ENCODE measurements at places on chromosomes 4 and X.

- DNase-seq: no peak
Observed at GRCh38 chrX:33336783-33337182, 125.4 kb upstream of the DMD start.

GRCh38 chr4:150328496-150328895 lies 250.3 kb downstream of the DCLK2 start:
- DNase-seq: no peak

DNA sequence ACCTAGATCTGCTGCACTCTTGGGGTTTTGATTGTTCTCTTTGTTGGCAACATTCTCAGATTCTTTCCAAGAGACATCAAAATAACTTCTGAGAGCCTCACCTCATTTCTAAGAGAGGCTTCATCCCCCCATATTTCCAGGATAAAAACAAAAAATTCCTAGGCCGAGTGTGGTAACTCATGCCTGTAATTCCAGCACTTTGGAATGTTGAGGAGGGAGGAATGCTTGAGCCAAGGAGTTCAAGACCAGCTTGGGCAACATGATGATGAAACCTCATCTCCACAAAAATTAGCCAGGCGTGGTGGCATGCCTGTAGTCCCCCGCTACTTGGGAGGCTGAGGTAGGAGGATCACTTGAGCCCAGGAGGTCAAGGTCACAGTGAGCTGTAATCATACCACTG lies 477.0 kb downstream of the INPP4B start:
- DNase-seq: no peak

GRCh38 chr4:174141876-174142275 lies 141.6 kb downstream of the FBXO8 start:
- no peak for DNase-seq

GRCh38 chrX:24204331-24204730 lies 54.8 kb downstream of the ZFX start:
- DNase-seq: no peak

GRCh38 chr4:100208964-100209363 lies 18.7 kb upstream of the DDIT4L start:
- no peak for DNase-seq

- DNase-seq: no peak
Observed at GRCh38 chr4:2258091-2259035, 3.5 kb downstream of the MXD4 start.

- no peak for DNase-seq
Observed at GRCh38 chr4:164345756-164346155, 408.2 kb upstream of the SMIM31 start.

GRCh38 chr4:159024266-159024665 lies 78.6 kb upstream of the RAPGEF2 start:
- no peak for DNase-seq

DNA sequence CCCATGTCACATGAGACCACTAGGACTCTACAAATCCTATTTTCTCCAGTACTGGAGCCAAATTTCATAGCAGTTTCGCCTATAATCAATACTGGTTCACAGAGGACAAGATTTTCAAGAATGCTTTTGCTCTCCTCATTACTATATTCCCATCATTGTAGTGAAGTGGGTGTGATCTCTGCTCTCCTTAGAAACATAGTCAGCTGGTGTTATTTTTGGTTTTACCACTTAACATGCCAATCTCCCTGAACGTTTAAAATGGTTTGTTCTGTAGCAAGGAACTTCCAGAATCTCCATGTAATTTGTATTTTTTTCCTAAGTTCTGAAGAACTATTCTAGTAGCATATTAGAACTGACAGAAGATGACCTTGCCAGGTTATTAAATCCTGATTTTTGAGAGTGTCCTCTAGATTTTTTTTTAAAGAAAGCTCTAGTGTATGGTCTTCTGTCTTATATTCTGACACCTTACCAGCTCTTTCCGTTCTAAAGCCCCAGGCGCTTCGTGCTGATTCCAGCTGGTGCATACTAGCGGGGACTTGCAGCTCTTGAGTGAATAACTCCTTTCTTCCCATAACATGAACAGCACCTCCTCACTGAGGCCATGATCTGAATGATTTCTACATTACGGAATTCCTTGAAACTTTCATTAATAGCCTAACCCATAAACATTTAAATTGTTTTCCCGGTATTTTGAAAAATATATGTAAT lies 1372.9 kb downstream of the TECRL start:
- no peak for DNase-seq

GRCh38 chrX:71606536-71607216 lies 11.6 kb downstream of the CXCR3 start:
- DNase-seq: no peak

DNA sequence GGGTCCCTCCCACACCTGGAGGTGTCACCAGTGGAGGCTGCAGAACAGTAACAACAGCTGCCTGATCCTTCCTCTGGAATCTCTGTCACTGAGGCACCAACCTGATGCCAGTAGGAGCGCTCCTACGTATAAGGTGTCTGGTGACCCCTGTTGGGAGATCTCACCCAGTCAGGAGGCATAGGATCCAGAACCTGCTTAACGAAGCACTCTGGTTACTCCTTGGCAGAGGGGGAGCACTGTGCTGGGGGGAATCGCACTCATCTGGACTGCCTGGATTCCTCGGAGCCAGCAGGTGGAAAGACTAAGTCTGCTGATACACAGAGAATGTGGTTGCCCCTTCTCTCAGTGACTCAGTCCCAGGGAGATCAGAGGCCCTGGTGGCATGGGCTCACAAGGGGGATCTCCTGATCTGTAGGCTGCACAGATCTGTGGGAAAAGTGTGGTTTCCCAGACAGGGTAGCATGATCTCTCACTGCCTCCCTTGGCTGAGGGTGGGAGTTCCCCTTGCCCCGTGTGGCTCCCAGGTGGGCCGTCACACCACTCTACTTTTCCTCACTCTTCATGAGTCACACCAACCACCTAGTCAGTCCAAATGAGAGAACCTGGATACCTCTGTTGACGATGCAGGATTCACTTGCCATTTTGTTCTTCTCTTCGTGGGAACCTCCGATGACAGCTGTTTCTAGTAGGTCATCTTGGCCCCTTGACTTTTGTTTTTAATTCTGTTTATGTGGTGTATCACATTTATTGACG lies 305.9 kb downstream of the IDS start:
- DNase-seq: no peak

All from NCI-H774 (cell line).